ENCODE measurements at places on chromosomes 4 and X.

DNA sequence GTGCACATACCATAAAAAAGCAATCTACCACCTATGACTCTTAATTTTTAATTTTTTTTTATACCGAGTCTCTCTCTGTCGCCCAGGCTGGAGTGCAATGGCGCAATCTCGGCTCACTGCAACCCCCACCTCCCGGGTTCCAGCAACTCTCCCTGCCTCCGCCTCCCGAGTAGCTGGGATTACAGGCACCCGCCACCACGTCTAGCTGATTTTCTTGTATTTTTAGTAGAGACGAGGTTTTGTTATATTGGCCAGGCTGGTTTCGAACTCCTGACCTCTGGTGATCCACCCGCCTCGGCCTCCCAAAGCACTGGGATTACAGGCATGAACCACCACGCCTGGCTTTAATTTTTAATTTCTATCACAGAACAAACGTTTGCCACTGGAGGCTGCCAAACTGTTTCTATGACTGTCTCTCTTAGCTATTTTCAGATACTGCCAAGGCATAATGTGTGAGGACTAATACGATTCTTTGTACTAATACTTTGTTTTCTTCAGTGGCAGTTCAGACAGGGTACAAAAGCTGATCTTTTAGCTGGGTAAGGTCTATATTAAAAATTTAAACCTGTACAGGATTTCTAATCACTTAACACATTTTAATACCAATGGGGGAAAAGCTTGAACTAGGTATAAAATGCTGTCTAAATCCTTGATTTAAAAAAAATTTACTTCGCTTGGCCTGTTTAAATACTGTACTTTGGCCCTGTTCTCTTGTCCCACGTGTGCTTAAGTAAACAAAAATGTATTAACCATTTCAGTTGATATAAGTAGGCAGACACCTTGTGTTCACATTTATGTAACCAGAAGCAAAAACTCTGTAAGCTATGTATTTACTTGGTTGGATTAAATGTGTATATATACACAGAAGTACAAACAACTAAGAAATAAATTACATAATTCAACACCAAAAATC, 2.3 kb downstream of the PGRMC2 start:
- DNase-seq: no peak

- no peak for DNase-seq
Measured at GRCh38 chrX:123184219-123184865, at the start of gene GRIA3. TSS of gene GRIA3 (plus strand) at chrX:123184278. CDS start at chrX:123184536, 258 bp downstream.

GRCh38 chr4:182848685-182849084, 68.5 kb downstream of the DCTD start:
- no peak for DNase-seq

GRCh38 chr4:3677748-3678070, 88.5 kb upstream of the ADRA2C start:
- no peak for DNase-seq
